HuH-7 (cell line): ENCODE measurements at places on chromosomes 2 and 18.

GRCh38 chr2:23131066-23131575, 253.9 kb upstream of the KLHL29 start:
- no peak for DNase-seq

DNA sequence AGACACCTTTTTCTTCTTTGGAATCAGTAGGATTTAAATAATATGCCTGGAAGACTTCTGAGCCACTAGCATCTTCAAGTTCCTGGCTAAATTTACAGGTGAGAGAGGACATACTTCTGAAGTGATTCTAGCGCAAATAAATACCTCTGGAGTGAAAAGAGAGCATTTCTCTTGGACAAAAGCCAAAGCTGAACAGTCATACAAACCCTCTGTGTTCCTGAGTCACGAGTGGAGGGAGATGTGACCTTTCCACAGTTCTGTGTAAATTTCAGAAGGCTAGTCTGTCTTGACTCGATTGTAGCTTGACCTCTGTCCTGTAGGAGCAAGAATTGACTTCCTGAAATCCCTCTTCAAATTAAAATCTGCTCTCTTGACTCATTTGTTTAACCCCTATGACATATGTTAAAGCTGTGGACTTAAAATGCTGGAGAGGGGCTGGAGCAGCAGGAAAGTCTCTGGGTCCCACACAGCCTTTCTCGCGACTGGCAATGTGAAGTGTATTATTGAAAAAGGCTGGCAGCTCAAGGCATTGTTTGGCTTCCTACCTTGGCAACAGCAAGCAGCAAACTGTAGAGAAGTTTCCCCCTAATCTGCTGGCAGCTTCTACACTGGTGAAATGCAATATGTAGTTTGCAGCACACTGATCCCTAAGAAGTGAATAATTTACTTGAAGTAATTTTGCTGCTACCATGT, 79.6 kb upstream of the GCFC2 start:
- DNase-seq, result no peak

- DNase-seq, result no peak
Measured at GRCh38 chr18:8899000-8899399, 193.6 kb downstream of the MTCL1 start.

DNA sequence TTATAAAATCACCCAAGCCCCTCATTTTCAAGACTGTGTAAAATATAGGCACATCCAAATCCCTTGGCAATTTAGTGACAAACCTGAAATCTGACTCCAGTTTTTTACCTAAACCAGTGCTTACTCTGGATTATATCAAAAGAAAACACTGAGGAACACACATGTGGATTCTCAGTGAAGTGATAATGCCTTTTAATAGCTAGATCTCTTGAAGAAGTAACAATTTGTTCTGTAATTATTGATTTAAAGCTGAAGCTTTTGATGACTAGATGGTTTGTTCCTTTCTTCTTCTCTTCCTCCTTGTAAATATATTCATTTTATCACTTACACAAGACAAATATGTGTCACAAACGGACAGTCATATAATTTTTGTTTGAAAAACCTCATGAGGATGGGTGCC, 894.6 kb downstream of the DCC start:
- no peak for DNase-seq

DNA sequence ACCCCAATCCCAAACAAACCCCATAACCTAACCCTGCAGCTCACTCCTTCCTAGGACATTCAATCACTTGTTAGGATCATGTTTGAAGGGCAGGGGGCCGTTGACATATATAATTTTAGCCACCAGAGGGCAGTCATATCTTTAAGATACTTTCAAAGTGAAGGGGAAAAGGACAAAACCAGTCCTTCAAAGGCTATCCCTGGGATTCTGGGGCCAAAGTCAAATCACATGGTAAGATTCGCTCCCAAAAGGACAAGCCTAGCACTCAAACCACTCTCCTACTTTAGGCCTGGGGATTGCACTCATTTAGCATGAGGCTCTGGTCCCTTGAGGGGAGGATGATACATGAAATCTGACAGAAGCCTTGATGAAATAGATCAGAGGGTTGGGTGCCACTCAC, 44.6 kb downstream of the HAUS1 start:
- peak; percentile 45 for DNase-seq

- DNase-seq, result no peak
Measured at GRCh38 chr2:219514196-219514761, at the start of gene ASIC4. Gene ASIC4 (plus strand): TSS chr2:219514482. CDS start chr2:219514725, 243 bp downstream.
